ENCODE measurements at places on chromosomes 4 and X.

- no peak for DNase-seq
These were observed 34.2 kb downstream of the COX7B2 start for GRCh38 chr4:46874811-46875210.

DNA sequence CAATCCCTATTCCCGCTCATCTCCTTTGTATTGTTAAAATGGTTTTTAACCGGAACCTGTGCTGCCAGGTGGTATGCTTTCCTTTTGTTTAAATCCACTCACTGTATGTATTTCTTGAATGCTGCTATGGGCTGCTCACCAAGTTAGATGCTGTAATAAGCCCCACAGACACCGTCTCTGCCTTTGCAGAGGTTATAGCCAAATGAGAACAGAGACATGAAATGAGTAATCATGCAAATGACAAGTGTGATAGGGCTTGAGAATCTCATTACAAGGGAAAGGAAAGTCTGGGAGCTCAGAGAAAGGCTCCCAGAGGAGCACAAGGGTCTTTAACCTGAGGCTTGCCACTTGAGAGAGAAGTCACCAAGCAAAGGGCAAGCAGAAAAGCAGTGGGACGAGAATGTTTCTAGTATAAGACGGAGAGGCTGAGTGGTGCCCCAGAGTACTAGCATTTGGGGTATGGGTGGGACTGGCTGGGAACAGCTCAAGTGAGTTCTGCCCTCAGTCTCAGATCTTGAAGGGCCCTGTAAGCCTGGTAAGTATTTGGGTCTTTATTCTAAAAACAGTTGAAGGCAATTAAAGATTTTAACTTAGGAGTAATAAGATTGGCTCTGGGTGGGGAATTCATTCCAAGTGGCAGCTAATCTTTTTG lies 110.8 kb upstream of the H2AZ1 start:
- DNase-seq, result no peak

DNA sequence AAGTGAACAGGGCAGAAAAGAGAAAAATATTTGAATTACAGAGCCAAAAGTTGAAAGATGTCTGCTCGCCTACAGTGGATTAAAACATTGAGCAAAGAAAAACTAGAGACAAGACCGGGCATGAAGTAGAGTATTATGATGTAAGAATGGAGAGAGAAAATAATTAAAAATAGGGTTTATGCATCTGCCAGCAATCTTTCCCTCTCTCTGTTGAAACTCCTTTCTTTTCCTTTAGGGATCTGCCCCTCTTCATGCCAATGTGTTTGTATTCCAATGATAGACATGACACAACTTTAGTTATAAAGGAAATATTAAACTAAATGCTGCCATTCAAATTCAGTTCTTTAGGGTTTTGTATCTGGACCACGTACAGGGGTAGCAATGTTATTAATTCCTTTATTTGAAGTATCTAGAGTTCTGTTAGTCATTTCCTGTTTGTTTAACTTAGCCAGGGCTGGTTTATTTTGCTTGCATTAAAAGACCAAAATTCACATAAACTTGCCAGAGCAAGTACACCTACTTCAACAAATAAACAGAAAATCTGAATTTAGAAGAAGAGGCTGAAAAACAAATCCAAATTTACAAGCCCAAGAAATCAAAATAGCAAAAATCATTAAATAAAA lies 202.6 kb downstream of the SPOCK3 start:
- DNase-seq, result no peak

DNA sequence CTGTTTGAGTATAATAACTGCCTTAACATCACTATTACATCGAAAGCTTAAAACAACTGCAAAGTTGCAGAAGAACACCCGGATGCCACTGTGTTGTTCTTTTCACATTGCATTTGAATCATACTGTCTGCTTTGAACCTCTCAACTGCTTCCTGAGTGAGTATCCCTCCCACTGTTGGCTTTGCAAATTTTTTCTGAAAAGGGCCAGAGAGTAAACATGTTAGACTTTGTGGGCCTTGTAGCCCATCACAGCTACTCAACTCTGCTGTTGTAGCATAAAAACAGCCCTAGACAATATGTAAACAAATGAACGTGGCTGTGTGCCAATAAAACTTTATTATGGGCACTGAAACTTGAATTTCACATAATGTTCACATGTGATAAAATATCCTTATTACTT lies 76.1 kb downstream of the NSG1 start:
- no peak for DNase-seq

DNA sequence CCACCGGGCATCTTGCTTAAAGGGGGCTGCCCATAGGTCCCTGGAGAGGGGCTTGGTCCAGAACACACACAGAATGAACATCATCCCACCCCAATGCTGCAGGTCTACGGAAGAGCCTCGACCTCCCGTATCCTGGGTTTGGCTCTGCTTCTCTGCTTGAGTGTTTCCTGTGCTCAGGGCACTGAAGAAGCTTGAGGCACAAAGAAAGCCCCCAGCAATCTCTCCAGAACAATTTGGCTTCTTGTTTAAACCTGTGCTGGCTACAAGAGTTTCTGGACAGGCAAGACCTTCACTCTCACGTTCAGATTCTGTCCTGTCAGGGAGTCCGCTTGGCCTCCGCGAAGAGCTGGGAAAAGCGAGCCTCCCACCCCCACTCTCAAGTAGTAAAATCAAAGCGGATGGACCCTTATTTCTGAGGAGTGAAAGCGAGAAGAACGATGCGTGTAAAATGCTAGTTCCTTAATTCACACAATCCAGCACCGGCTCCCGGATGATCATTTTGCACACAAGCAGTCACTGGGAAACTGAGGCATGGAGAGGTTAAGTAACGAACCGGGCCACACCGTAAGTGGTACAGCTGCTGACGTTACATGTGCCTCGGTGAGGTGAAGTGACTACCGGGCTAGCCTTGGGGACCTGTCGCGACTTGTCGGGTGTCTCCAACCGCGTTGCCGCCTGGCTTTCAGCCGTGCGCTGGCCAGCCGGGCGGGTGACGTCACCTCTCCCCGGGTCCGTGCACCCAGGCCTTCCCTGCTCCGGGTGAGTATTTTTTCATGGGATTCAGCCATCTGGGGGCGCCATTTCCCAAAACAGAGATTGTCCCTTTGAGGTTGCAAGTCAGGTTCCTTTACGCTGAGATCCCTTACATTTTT lies 3.1 kb upstream of the SFRP2 start:
- DNase-seq, result peak; percentile 71

DNA sequence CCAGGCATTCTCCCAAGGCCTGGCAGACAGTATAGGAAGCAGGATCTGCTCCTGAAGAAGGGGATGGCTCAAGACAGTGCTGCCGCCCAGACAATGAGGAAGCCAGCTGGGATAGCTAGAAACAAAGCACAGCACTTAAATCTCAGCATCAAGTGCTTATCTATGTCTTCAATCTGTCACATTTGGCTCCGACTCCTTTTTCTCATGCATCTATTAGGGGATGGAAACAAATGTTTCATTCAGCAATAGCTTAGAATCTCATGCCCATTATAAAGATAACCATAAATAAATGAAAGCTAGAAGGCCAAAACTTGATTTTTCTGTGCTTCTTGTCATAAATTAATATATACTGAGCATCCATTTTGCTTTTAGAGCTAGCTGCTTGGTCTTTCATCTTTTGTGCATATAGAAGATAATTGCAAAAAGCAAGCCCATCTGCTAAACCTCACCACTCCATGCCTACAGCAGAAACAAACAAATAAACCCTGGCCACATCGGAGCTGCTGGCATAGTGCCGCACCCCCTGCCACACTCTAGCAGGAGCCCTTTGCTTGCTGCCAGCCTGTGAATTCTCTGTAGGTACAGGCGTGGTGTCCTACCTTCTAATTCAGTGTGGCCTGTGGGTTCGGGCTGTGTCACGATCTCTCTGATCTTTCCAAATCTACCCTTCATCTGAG lies 75.9 kb downstream of the AASDH start:
- DNase-seq, result no peak

GRCh38 chr4:41212616-41213203 lies 1.6 kb downstream of the APBB2 start:
- peak; percentile 18 for DNase-seq
